Activated CD4-positive, alpha-beta T cell treated with anti-CD3 and anti-CD28 coated beads, Interleukin-2, amount 50 U/mL, for 4 hours (primary cell): ENCODE measurements at places on chromosomes 4 and X.
A peak's percentile ranks its signal among the peaks of the same experiment; 100 is the strongest.

DNA sequence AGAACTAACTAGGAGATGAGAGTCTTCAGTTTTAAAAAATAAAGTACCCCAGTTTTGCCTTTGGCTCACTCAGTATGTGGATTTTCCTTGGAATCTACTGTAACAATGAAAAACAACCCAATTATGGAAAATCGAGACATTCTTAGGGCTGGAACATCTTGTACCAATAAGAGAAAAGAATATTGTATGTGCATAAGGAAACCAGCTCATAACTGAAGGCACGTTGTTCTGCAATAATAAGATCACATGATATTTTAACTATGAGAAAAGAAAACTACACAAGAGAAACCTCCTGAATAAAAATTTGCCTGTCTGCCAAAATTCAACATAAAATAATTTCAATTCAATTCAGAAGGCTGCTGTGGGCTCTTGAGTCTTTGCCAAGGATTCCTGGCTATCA, 261.8 kb upstream of the EDNRA start:
- DNase-seq: no peak

DNA sequence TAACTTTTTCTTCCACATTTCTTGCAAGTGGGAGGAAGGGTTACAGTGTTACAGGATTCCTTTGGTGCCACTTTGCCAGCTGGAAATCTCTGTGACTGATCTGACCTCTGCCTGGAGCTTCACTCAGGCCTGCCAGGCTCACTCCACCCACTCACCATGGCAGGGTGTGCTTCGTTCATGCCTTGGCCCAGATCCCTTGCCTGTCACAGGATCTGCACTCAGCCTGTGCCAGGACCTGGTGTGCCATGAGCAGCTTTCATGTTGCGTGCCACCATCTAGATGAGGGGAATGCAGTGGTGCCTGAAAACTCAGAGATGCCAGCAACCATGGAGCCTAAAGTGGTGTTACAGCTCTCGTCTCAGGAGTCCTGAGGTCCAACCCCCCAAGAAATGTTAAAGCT, 2596.4 kb downstream of the PCDH7 start:
- DNase-seq: no peak

GRCh38 chr4:8338351-8338961, 68.9 kb downstream of the HTRA3 start:
- no peak for DNase-seq

- DNase-seq: no peak
Measured at GRCh38 chr4:77959566-77960338, 97.1 kb downstream of the MRPL1 start.

DNA sequence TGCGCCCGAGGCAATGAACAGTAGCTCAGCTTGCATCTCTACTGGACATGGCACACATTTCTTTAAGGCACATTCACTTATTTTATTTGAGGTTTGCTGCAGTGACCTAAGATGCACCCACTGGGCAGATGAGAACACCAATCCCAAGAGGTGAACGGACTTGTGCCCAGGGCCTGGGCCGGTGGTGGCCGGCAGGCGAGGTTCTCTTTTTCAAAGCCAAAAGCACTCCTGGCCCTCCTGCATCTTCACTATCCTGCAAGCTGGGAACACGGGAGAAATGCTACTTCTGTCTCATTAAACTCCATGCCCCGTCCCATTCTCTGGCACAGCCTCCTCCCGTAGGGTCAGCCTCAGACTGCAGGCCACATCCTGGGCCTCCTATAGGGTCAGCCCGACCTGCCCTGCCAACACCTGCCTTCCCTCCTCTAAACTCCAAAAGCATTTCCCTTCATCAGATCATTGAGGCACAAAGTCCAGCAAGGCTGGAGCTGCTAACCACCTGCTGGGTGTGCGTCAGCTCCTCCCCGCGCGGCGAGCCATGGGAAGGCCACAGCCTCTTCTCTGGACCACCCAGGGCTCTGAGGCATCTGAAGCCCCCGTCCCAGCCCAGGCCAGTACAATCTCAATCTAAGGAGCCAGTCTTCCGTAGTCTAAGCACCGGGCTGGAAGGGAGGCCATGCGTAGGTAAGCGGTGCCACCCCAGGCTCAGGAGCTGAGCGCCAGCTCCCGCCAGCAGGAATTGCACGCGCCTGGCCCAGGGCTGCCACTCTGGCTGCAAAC, 166.1 kb downstream of the AFAP1 start:
- DNase-seq: no peak

DNA sequence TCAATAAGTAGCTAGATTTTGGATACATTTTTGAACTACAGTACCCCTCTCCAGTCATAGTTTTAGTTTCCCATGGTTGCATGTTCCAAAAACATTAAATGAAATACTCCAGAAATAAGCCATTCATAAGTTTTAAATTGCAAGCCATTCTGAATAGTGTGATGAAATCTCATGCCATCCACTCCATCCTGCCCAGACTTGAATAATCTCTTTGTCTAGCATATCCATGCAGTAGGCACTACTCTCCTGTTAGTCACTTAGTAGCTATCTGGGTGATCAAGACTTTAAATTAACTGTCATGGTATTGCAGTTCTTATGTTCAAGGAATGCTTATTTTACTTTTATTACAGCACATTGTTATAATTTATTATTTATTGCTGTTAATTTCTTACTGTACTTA, 237.4 kb downstream of the SPANXN1 start:
- no peak for DNase-seq

GRCh38 chrX:49879656-49880277, 483 bp downstream of the USP27X start:
- DNase-seq: no peak

DNA sequence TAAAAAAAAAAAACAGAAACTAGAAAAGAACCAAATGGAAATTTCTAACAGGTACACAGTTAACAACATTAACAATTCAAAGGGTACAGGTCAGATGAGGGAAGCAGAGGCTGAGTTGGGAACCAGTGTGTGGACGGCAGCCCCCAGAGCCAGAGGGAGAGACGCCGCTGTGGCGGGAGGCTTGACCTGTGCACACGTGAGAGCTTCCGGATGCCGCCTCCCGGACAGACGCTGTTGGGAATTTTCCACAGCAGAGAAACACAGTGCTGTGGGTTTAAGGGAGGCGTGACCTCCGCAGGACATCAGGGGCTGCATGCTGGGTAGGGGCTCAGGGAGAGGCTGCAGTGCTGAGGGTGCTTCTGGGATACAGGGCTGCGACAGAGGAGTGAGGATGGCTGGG, 22.2 kb downstream of the TACC3 start:
- DNase-seq: no peak

DNA sequence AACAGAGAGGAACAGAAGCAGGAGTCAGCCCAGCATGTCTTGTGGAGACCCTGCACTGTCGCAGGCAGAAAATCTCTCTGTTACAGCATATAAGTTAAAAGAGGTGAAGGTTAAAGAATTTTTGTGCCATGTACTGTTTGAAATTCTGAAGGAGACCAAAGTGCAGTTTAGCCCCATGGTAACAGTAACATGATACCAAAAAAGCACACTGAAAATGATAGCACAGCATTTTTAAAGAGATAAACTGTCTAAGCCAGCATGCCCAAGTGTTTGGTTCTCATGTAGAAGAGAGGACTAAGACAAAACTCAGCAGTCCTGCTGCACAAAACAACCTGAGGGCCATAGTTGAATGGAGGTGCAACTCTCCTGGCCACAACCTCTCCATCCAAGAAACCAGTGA, 41.9 kb upstream of the PARM1 start:
- DNase-seq: no peak

DNA sequence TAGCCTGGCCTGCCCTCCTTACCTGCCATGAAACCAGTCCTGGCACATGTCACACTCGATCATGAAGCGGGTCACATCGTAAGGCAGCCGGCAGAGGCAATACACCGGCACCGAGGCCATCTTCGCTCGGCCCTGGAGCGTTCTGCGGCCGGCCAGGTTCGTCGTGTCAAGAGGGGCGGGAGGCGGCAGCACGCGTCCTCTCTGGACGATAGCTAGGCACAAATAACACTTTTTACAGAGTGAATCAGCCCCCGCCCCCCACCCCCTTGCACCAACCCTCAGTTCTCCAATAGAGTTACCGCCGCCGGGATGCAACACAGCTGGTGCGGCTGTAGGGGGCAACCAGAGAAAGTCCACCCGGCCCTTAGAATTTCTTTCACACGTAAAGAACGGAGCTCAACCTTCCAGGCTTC, 1.7 kb downstream of the PHF8 start:
- peak; percentile 29 for DNase-seq

GRCh38 chr4:6964858-6965257, 55.2 kb downstream of the TBC1D14 start:
- DNase-seq: no peak

- no peak for DNase-seq
Measured at GRCh38 chr4:9833421-9833820, 52.0 kb downstream of the DRD5 start.

DNA sequence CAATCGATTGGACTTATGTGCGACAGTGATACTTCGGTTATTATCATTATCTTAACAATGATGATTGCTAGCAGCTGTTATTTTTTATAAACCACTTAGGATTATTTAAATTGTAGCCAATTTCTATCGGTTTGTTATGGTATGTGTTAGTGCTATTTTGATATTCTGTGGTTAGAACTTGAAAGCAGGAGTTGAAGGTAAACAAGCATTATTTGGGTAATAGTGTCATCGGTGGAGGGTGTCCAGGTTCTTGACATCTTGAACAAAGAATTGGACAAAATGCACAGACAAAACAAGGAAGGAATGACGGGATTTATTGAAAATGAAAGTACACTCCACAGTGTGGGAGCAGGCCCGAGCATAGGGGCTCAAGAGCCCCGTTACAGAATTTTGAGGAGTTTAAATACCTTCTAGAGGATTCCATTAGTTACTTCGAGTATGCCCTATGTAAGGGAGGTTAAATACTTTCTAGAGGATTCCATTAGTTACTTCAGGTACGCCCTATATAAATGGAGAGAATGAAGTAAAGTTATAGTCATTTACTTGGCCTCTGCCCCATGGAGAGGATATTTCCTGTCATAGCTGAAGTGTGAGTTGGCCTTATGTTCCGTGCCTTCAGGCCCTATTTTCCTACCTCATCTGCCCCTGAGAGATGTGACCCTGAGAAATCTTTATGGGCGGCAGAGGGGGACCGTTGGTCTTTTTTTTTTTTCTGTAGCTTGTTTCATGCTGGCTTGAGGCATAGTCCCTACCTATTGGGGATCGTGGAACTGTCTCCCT, 13.1 kb downstream of the MOB1B start:
- DNase-seq: no peak

DNA sequence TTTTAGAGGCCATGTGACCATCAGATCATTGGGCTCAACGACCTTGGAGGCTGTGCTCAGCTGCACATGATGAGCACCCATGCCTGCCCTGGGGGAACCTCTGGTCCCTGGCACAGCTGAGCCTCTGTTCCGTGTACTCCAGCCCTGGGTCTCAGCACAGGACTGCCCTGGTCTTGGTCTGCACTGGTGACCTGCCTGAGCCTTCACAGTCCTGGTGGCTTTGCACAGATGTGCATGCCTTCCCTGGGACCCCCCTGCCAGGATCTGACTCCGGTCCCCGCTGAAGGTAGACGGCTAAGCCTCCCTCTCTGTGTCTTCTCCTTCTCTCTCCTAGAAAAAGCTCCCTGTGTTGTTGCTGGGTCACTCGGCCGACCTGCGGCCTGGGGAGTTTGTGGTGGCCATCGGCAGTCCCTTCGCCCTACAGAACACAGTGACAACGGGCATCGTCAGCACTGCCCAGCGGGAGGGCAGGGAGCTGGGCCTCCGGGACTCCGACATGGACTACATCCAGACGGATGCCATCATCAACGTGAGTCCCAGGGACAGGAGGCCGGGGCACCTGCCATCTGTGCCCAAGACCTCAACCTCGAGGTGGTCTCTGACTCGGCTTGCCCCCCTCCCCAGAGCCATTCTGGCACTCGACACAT, 21.6 kb downstream of the HTRA3 start:
- no peak for DNase-seq

DNA sequence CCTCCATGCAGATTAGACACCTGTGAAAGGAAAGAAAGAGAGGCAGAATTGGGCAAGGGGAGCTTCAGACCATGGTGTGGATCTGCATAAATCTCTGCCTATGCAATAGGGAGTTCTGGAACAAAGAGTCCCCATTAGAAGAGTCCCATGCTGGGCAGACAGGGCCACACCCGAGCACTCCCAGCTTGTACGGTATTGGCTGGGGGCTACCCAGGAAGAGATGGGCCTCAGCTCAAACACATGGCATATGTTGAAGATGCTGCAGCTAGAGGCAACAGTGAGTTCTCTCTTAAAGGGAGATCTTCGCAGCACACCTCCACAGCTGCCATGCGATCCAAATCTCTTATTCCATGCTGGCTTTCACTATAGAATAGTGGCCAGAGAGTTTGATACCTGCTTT, 24.7 kb downstream of the CCNG2 start:
- no peak for DNase-seq

DNA sequence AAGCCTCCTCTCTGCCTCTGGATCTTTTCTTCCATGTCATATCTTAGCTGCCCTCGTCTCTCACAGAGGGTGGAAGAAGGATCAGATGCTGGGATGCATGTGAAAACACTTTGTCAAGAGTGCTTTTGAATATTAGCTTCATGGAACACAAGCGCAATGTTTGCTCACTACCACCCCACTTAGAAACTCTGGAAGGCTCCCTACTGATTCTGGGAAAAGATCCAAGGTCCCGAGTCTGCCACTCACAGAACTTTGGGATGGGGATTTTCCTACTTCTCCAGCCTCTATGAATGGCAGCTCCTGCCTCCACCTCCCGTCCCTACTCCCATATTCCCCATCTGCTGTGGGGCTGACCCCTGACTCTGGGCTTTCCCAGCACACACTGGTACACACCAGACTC, 40.2 kb upstream of the CRMP1 start:
- DNase-seq: no peak
